ENCODE measurements at places on chromosomes 7 and 10. TPM values are rescaled to one million over a fixed set of nuclear protein-coding genes. Genes with fewer than 3 reads are reported as not detected.

ANKRD30A gene
- total RNA-seq: 0.12 TPM

ENTPD1 gene
- total RNA-seq: 64.6 TPM

C10orf67 gene
- total RNA-seq: 1.6 TPM

DNA sequence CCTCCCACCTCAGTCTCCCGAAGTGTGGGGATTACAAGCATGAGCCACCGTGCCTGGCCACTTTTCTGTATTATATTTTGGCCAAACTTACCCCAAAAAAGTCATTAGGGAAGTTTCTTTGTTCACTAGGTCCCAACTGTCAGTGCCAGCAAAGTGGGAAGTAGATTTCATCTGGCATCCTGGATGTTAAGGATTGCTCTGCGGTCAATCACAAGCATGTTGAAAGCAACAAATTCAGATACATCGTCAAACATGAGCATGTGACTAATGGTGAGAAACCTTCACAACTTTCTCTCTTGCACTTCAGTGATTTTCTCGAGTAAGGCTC is 14.3 kb upstream of the LRRC17 start:
- no peak for DNase-seq

GRCh38 chr10:110260746-110261477 is 43.8 kb downstream of the SMNDC1 start:
- no peak for DNase-seq

- DNase-seq: no peak
Observed at GRCh38 chr10:88270871-88271713, 312.0 kb downstream of the RNLS start.

DNA sequence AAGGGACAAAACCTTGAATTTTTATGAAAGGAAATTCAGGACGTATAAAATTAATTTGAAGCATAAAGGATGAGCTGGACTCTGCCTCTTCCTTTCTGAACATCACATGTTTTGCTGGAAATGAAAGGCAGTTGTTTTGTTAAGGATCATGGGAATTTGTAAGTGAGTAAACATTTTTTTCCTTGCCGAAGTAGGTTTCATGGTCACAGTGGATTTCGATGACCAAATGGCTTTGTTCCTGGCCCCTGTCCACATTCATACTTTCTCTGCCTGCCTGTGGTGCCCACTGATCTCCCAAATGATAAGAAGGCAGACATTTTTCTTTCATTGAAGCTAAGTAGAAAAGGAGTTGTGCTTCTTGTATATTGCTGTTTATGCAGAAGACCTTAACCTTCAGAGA is 104.2 kb downstream of the ARID5B start:
- DNase-seq: no peak

GRCh38 chr7:39269034-39269433 is 291.3 kb downstream of the POU6F2 start:
- no peak for DNase-seq

GRCh38 chr10:48551861-48552591 is 52.8 kb downstream of the ARHGAP22 start:
- DNase-seq: no peak

- no peak for DNase-seq
Observed at GRCh38 chr7:118057404-118057803, 126.6 kb upstream of the LSM8 start.

GRCh38 chr10:14349081-14349480 is 18.4 kb upstream of the FRMD4A start:
- no peak for DNase-seq

Measured in upper lobe of right lung (tissue), 1 donor.